HCT116 (cell line): ENCODE measurements at places on chromosomes 2 and 18. TPM values are rescaled to one million over a fixed set of nuclear protein-coding genes. Genes with fewer than 3 reads are reported as not detected.

DNA sequence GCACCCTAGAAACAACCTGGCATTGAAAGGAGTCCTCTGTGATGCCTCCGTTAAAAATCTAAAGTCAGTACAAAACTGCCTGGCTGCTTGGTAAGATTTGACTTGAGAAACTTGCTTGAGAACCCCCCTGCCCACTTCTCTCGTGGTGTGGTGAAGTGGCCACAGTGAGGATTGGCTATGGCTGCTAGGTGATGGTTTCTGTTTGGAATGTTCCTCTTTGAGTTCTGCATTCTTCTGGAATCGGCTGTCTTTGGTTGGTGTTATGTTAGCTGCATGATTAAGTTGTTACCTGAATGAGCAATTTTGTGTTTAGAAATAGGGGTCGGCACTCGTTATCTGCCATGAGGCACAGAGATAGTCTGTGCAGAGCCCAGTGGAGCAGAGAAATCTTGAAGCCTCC, 21.7 kb upstream of the SAG start:
- DNase-seq = no peak

DNA sequence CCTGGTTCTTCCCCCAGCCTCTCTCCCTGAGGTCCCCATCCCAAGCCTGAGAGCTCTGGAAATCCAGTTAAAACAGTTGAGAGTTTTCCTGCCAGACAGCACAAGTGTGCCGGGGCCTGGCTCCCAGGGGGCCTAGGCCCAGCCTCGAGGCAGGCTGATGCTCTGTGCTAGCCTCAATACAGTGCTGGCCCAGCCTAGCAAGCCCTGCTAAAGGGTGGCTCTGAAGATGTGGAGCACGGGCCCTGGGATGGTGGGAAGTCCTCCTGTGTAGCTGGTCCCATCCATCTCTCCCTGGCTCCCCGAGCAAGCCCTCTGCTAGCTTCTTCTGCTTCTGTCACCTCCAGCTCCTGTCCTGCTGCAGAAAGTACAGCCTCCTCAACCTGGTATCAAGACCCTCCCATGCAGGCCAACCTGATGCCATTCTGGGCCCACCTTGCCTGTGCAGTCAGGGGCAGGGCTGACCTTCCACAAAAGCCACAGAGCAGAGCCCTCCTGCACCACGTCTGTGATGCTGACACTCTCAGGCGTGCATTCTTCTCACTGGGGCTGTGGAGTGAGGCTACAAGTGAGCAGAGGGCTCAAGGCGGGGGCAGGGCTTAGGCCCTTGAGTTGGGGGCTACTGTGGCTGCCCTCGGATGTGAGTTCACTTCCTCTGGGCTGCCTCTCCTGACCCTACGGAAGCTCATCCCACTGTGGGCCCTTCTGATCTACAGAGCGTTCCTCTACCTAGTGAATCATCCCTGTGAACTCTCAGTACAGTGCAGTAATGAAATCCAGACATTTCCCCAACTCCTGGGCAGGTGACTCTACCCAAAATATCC, 60.1 kb upstream of the LAPTM4A start:
- no peak for DNase-seq

- DNase-seq = no peak
These were observed 86.4 kb downstream of the GFPT1 start for GRCh38 chr2:69300650-69301049.

DNA sequence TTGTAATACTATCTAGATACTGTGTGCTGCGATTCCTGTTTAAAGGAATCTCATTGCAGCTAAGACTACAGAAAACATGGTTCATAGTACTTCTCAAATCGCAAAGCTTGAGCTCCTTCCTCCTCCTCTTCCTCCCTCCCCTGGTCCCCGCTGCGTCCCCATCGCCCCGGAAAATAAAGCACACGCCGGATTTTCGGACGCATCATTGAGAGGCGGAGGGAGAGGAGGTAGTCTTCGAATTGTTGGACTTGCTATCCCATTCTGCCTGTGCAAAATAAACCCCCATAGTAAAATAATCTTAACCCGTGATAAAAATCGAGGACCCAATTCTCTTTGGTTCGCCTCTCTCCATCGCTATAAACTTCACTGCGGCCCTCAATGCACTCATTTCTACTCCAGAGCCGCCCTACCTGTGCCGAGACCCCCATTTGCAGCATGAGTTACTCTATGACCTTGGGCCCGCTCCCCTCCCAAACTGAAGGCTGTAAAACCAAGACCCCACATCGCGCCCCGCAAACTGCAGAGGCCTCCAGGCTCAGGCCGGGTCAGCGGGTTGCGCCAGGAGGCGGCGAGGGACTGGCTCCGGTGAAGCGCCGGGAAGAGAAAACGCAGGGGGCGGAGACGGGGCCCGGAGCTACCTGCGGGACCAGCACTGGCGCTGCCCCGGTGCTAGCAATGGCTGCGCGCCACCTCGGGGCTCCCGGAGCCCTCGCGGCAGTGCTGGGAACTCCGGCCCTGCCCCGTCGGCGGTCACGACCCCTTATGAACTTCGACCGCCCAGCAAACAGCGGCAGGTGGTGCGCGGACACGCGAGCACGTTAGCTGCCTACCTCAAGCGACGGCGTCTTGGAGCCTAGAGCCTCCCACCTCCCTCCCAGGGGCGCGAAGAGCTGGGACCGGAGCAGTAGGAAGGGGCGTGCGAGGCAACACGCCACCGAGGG, 649 bp downstream of the ESCO1 start:
- DNase-seq = no peak

- DNase-seq = no peak
These were observed 8.6 kb downstream of the ACP1 start for GRCh38 chr2:273333-273732.

DNA sequence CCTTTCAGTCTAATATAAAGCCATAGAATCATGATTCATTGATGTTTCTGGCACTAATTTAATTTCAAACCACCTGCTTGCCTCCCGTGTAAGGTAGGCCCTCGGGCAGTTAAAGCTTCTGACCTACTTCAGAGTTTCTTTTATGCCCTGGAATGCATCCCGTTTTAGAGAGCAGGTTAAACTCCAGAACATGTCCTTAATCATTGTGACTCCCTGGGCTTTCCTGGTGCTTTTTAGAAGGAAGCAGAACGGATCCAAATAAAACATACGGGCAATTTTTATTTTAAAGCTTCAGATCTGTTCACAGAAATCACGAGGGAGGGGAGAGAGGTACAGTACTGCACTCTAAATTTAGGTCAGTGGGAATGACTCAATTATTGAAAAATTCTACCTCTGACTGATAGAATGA, 134.8 kb downstream of the GCA start:
- DNase-seq = no peak

DNA sequence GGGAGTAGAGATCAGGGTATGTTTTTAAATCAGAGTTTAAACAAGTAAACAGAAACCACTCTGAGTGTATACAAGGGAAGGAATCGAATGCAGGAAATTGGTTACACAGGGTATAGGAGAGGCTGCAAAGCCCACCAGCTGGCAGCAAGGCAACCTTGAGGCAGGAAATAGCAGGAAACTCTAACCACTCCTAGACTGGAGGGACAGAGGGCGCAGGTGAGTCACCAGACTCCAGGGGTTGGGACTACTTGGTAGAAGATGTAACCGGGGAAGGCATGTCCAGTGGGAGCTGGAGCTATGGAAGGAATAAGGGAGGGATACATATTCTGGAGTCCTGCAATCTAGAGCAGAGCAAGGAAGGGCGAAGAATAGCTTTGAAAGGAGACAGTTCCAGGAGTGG, 152.3 kb downstream of the MEIS1 start:
- no peak for DNase-seq

DNA sequence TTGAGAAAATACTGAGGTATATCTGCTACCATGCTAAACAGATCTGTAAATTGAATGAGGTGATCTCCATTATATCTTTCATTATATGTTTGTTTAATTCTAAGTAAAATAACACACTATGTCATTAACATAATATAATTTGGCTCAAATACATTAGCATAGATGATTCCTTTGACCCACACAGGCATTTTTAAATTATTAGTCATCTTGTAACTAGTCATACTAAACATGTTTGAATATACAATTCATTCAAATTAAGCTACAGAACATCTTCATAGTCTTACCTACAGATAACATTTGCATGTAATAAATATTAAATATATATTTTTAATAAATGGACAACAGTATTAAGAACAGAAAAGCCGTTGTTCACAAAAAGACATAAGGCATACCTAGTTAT, 52.7 kb upstream of the KYNU start:
- DNase-seq = no peak

DNA sequence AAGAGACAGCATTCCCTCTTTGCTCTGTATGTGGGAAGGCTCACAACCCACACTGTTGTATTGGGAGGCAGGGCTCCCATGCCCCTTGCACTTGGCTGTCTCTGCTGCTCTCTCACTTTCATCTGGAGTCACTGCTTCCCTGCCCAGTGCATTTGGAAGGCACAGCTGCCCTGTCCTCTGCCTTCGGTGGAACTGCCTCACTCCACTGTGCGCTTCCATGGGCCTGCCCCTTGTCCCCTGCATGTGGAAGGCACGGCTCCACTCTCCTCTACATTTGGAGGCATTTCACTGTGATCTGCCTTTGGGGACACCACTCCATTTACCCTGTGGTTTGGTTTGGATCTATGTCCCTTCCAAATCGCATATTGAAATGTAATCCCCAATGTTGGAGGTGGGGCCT, 9.1 kb upstream of the PROM2 start:
- no peak for DNase-seq

DNA sequence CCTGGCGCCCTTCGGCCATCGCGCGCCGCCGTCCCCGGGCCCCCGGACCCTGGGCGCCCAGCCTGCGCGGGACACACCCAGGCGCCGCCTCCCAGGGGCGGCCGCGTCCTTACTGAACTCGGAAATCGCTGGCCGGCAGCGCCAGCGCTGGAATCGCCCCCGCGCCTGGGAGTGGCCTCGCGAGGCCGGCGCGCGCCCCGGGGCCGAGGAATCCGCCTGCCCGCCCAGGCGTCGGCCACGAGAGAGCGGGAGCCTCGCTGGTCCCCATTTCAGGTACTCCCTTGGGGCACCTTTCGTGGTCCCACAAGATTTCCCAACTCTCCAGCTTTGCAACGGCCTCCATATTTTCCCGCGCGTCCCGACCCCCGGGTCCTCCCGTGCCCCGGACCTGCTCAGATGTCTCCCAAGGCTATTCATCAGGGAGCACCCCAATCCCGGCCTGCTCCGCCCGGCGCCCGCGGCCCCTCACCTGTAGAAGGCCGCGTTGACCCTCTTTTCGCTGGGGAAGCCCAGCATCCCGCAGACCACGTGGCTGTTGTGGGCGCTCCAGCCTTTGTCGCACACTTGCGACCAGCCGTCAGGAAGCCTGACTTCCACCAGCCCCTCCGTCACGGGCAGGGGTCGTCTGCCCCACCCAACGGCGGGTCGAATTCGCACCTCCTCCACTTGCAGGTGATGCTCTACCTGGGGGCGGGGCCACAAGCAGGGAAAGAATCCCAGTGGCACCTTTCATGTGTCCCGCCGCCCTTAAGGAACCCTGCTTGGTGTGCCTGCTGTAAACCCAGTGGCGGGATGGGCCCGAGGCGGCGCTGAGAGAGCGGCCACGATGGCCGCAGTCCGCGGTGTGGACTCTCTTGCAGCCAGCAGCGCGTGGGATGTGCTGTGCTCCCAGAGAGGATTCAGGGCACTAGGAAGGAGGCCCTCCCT, 4.6 kb downstream of the LOXL3 start:
- no peak for DNase-seq

DNA sequence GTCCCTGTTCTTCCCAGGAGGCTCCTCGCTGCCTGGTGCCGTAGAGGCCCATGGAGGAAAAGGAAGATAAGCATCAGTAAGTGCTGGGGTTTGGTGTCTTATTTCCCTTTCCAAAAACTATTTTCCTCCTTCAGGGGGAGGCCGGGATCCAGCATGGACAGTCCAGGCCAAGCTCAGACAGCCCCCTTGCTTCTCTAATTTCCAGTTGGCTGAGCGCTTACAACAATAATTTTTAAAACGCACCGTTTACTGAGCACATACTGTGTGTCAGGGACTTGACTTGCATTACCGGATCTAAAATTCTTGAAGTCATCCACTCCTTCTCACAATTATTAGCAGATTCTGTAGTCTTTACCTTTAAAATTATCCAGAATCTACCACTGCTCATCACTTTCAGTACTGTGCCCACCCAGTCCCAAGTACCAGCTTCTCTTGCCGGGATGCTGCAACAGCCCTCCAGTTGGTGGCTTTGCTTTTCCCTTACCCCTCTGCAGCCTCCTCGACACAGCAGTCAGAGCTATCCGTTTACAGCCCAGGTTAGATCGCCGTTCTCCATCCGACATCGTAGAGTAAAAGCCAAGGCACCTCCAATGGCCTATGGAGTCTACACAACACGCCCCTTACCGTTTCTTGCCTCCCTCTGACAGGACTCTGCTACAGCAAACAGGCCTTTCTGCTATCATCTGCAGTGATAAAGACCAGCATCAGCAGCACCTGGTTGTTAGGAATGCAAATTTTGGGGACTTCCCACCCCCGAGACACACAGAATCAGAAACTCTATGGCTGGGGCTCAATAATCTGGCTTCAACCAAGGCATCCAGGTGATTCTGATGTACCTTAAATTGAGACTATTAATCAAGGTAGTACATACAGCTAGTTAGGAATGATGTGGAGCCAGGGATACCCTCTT, 75.2 kb upstream of the TSPYL6 start:
- no peak for DNase-seq

DNA sequence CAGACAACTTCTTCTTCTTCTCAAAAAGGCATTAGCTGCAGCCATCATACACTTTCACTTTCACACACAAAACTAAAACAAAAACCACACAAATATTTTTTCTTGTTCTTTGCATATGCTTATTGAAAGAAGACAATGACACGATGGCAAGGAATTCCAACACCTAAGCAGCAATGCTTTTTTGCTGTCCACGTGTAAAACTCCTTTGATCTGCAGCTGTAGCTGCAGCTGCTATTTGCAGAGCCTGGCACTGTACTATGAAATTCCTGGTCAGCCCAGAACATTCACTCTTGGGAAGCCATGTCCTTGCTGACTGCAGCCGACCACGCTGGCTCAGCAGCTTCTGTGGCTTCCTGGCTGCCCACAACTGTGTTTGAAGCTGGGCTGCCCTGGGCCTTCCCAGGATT, 316.2 kb downstream of the CDH2 start:
- no peak for DNase-seq

DNA sequence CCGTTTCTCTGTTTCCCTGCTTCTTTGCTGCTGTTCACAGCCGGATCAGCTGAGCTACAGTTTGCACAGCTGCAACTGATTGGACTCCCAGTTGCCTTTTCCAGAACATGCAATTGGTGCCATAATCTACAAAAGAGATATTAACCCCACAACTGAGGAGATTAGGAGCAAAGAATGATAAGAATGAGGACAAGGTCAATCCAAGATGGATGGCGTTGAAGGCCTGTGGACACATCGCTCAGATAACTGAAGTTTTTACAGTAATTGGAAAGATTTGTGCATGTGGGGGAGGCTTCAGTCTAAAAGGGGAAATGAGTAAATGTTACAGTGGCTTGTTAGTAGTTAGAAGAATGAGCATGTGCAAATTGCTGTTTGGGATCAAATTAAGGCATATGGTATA, 263.2 kb downstream of the TGIF1 start:
- DNase-seq = no peak

- DNase-seq = no peak
These were observed 52.6 kb downstream of the CD28 start for GRCh38 chr2:203758841-203759689.

Gene OTOS
- total RNA-seq = not detected

Gene LAMA1
- 0.05 TPM for total RNA-seq

Gene ICA1L
- 2.5 TPM for total RNA-seq

Gene INHBB
- 0.27 TPM for total RNA-seq

Gene RUFY4
- total RNA-seq = 0.27 TPM

Gene RANBP2
- 69.5 TPM for total RNA-seq

Gene ASB18
- not detected for total RNA-seq

Gene METAP1D
- 15.8 TPM for total RNA-seq

Gene TMEM247
- not detected for total RNA-seq

Gene NOL4
- total RNA-seq = not detected
